Astrocyte of the spinal cord (primary cell): ENCODE measurements at places on chromosomes 4 and X.

- no peak for DNase-seq
These were observed 6.0 kb downstream of the GALNT7 start for GRCh38 chr4:173174594-173175012.

- DNase-seq = no peak
These were observed 223.7 kb upstream of the FAT4 start for GRCh38 chr4:125091101-125091500.

DNA sequence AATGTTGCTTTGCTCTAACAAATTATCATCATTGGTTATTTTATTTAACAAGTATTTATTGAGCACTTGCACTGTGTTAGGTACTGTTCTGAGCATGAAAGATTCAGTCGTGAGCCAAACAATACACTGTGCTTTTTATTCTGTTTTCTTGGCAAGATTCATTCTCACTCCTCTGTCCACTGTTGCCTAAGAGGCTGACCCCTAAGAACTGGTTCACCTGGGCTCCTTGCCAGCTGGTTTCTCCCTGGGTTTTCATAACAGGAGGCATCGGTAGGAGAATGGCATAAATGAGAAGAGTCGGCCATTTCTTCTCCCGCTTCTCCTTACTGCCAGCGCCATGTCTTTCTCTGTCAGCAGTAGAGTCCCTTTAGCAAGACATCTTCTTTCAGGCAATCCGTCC is 243.7 kb upstream of the DIAPH2 start:
- no peak for DNase-seq

DNA sequence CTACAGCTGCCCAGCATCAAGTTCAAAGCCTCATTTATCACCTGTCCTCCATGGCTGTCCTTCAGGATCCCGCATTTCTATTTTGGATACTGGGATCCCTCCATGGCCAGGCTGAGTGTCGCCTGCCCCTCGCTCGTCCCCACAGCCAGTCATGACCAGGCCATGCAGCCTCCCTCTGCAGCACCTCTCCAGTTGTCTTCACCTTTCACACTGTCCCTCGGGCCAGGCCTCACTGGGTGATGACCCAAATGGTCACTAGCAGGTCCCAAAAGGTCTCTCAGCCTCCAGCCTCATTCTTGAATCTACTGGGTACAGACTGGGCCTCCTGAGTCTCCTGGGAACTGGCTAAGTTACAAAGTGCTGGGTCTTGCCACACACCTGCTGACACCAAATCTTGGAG is 48.7 kb upstream of the HELT start:
- no peak for DNase-seq

DNA sequence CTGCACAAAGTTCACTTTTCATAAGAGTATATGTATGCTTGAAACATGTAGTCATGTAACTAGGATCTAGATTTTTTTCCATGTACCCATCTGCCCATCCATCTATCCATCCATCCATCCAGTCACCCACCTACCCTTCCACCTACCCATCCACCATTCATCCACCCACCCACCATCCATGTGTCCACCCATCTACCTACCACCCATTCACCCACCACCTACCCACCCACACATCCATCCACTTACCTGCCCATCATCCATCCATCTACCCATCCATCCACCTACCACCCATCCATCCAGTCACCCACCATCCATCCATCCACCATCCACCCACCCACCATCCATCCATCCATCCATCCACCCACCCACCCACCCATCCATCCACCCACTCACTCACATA is 121.8 kb upstream of the PSAPL1 start:
- DNase-seq = no peak

GRCh38 chr4:152360045-152360410 is 175.9 kb downstream of the FBXW7 start:
- DNase-seq = peak; percentile 13

- peak; percentile 76 for DNase-seq
These were observed at the start of gene NDST4 for GRCh38 chr4:115113506-115114106. Gene NDST4, minus strand, starts transcription at chr4:115113620. Its CDS starts 36,584 bp downstream, at chr4:115077036.

DNA sequence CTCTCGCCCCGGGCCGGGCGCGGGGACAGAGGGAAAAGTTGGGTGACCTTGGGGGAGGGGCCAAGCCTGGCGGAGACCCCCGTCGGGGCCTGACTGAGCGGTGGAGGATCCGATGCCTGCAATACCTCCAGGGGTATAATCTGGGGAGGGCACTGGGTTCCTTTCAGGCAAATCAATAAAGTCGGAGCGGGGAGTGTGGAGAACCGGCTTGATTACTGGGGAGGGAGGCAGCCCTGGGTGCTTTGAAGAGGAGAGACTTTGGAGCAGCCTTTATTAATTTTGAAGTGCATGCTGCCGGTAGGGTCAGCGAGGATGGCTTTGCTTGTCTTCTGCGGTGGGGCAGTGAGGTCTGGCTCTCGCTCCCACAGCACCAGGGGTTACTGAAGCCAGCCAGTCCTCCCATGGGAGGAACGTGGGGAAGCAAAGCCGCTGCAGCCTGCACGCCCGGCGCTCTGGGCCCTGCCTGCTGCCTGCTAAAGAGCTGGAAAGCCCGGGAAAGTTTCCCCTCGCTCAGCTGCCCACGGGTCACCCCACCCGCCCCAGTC is 403 bp upstream of the LGI2 start:
- peak; percentile 18 for DNase-seq

- no peak for DNase-seq
These were observed 23.1 kb upstream of the KLHL2 start for GRCh38 chr4:165184220-165184619.

DNA sequence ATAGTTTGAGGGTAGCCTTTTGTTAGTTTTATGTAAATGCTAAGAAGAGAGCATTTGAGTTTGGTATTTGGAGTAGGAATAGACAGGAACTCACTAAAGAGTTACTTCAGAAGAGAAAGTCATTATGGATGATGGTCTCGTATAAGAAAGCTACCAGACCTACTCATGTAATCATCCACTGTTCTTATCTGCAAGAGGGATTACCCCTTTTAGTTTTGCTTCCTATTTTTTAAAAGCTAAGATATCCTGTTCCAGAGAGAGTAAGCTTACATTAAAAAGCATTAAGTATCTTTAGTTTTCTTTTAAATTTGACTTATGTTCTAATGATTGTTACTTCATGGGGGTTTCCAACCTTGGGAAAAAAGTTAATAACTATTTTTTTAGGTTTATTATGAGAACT is 12.5 kb upstream of the ART3 start:
- DNase-seq = no peak

DNA sequence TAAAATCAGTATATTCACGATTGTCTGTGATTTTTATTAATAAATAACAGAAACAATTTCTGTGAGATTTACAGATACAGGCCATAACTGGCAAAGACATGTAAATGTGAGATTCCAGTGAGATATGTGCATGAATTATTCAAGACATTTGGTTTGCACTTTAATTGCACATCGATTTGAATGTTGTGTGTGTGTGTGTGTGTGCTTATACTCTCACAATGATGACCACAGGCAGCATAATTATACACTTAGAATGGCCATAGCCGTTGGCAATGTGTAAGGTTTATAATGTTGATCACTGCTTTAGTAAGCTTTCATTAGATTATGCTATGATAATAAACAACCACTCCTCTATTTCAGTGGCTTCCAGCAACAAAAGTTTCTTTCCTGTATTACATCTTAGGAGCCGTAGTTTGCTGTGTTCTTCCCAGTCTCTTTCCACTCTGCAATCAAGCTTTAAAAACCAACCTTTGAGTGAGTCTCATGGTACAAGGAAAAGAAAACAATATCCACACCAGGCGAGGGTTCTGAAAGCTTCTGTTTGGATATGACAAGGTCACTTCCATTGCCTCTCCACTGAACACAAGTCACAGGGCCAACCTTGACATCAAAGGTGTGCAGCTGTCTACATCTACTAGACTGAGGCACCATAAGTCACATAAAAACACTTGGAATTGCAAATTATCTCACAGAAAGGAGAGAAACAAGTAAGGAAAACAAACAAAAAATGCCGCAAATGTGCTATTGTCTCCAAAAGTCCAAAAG is 897.7 kb downstream of the RAB28 start:
- no peak for DNase-seq

- peak; percentile 83 for DNase-seq
These were observed 16.0 kb downstream of the UTP3 start for GRCh38 chr4:70704215-70704930.

DNA sequence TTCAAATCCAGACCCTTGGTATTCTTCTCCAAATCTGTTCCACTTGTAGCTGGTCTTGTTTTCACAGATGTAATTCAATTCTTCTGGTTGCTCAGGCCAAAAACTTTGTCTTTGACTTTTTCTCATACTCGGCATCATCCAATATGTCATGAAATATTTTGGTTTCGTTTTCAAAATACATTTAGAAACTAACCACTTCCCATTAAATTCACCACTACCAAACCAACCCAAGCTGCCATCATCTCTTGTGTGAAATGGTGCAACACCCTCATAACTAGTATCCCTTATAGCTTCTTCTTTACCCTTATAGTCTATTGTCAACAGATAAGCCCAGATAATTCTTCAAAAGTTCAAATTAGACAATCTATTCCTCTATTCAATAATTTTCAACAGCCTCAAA is 192.1 kb downstream of the PRR32 start:
- DNase-seq = no peak

GRCh38 chrX:27591938-27592337 is 1.8 kb downstream of the DCAF8L2 start:
- no peak for DNase-seq

GRCh38 chr4:85895755-85896154 is 420.8 kb downstream of the ARHGAP24 start:
- no peak for DNase-seq

GRCh38 chr4:2305766-2306501 is 44.0 kb upstream of the MXD4 start:
- DNase-seq = no peak

DNA sequence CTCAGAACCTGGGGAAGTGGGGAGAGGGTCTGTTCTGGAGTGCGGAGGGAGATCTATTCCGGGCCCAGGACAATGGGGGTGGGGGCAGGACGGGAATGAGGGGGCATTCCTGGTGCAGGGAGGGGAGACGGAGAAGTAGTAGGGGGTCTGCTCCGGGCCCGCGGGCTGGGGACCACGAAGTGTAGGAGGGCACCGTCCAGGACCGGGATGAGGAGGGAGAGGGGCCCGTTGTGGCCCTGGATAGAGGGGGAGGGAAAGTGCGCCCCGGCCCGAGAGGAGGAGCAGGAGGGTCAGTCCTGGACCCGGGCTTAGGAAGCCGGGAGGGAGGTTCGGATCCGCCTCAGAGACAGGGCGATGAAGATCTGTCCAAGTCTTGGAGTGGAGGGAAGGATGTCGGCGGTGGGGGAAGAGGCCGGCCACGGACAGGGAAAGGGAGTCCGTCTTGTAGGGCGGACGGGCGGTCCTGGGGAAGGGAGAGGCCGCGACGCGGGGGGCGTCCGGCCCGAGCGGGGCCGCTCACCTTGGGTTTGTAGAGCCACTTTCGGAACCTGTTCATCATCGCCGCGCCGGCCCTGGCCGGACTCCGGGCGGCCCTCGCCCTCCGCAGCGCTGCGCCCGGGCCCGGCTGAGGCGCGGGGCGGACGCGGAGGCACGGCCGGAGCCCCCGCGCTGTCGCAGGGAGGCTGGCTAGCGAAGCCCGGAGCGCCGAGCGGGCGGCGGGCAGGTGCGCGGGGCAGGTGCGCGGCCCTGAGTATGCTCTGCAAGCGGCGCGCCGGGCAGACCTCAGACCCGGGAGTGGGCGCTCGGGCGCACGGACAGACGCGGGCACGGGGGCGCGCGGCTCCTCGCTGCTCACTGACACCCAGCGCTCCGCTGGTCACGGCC is at the start of gene ZFYVE28:
Gene ZFYVE28, minus strand, starts transcription at position 881 of the 885 bp plus-strand sequence. Its CDS starts 322 bp downstream, at position 559.
- DNase-seq = peak; percentile 48
